NCI-H1436 treated with DMSO at 0.1 percent for 48 hours (cell line): ENCODE measurements at places on chromosomes 11 and 22.

GRCh38 chr11:107591378-107592230 is 657 bp downstream of the ELMOD1 start:
- no peak for DNase-seq

GRCh38 chr11:19351426-19351825 is 110.7 kb upstream of the E2F8 start:
- no peak for DNase-seq

DNA sequence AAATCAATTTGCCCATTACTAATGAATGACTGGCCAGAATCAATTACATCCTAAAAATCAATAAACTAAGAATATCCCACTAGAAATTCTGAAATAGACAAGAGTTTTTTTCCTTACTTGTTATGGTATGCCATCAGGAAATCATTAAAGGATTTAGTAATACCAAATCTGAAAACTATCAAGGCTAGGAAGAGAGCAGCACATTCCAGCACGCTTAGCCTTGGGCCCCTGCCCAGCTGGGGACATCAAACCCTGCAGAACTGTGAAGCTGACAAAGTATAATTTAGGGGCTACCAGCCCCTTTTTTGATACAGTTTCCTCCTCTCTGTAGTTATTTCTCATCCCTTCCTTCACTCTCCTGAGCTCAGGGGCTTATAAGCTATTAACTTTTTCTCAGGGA is 247.8 kb upstream of the ZC3H12C start:
- no peak for DNase-seq

DNA sequence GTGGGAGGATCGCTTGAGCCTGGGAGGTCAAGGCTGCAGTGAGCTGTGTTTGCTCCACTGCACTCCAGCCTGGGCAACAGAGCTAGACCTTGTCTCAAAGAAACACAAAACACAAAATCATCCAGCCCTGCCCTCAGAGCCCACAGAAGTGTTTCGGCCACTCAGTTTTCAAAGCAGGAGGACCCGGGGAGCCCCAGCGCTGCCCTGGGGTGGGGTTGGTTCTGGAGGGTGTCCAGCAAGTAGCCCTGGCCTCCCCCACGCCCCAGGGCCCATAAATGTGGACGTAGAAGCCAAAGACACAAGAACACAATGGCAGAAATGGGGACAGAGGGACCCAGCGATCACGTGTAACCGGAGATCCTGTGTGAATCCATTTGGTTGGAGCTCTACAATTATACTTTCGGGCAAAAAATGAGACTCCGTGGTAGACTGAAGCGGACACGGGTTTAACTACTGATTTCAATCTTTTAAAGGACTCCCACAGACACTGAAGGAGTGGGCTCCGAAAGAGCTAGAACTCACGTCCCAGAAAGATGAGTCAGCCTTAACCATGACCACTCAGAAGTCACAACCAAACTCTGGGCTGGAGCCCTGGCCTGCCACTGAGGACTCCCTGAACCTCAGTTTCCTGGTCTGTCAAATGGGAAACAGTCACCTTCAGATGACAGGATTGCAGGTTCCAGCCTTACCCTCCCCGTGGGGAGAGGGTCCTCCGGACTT is 9.0 kb upstream of the CYTH4 start:
- DNase-seq: no peak

DNA sequence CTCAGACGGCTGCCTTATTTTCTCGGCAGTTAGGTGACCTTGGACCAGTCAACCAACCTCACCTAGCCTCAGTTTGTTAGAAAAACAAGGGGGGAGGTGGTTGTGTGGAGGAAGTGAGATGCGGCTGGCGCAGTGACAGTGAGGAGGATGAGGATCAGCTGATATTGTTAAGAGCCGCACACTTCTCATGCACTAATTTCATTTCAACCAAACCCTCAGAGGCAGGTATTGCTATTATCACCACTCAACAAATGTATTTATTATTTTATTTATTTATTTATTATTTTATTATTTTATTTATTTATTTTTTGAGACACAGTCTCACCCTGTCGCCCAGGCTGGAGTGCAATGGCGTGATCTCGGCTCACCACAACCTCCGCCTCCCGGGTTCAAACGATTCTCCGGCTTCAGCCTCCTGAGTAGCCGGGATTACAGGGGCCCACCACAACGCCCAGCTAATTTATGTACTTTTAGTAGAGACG is 2.1 kb downstream of the LGALS1 start:
- no peak for DNase-seq

DNA sequence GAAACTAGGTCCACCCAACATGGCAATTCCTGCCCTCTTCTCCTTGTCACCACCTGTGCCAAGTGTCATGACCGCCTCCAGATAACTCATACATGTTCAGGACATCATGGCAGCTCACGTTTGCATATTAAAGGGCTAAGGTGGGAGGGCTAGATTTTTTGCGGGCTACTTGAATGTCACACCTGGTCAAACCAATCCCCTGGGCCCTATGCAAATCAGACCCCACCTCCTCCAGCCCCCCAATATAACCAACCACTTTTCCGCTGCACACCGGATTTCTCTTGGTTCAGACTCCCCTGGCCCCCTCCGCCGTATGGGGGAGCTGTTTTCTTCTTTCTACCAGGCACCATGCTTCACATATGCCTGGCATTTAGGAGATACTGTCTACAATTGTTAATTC is 12.6 kb downstream of the UPB1 start:
- no peak for DNase-seq

DNA sequence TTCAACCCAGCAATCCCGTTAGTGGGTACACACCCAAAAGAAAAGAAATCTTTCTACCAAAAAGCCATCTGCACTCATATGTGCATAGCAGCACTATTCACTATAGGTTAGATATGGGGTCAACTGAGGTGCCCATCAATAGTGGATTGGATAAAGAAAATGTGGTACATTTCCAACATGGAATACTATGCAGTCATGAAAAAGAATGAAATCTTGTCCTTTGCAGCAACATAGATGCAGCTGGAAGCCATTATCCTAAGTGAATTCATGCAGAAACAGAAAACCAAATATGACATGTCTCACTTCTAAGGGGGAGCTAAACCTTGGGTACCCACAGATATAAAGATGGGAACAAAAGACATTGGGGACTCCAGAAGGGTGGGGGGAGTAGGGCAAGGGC is 1.9 kb upstream of the ARHGAP8 start:
- no peak for DNase-seq

GRCh38 chr11:99020352-99021225 is at the start of gene CNTN5:
TSS of gene CNTN5 (plus strand) at chr11:99020949.
- no peak for DNase-seq

- no peak for DNase-seq
Observed at GRCh38 chr11:22491555-22492225, 133.9 kb downstream of the FANCF start.

DNA sequence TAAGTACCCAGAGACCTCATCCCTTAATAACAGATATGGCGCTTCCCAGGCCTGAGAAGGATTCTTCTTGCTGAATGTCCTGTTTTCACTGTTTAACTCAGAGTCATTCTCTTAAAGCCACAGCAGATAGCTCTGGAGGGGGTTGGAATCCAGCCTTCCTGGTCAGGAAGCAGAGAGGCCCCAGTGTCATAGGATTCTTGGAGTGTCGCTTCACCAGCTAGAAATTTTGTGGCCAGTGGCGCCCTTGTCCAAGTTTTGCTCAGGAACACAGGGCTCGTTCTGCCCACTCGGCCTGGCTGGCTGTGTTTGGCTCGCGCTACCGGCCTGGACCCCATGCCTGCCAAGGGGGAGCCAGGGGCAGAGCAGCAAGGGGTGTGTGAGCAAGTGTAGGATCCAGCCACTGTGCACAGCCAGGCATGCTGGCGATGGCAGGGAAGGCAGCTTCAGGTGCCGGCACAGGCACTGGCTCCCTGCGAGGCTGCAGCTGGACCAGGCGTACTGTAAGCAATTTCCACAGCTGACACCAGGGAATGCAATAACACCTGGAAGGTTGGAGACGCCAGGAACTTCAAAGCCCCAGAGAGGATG is 214.8 kb upstream of the SESN3 start:
- no peak for DNase-seq

DNA sequence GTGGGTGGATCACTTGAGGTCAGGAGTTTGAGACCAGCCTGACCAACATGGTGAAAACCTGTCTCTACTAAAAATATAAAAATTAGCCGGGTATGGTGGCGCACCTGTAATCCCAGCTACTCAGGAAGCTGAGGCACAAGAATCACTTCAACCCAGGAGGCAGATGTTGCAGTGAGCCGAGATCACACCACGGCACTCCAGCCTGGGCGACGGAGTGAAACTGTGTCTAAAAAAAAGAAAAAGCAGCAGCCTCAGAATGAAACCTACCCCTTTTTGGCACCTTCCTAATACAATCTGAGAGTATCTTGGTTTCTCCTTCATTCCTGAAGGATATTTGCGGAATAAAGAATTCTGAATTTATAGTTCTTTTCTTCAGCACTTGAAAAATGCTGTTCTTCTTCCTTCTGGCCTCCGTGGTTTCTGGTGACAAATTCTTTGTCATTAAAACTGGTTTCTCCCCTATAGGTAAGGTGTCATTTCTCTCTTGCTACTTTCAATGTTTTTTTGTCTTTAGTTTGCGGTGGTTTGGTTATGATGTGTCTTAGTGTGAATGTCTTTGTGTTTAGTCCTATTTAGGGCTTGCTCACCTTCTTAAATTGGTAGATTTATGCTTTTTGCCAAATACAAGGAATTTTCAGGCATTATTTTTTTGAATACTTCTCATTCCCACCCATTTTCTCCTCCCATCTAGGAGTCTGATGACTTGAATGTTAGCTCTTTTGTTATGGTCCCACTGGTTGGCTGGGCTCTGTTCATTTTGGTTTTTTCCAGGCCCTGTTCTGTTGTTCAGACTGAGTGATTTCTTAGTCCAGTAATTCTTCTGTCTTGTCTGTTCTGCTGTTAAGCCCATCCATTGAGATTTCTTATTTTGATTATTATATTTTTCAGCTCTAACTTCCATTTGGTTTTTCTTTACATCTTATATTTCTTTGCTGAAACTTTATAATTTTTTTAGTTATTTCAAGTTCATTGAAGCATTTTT is 15.4 kb downstream of the ASRGL1 start:
- no peak for DNase-seq

- no peak for DNase-seq
Observed at GRCh38 chr11:58609723-58610122, 12.7 kb upstream of the CNTF start.

DNA sequence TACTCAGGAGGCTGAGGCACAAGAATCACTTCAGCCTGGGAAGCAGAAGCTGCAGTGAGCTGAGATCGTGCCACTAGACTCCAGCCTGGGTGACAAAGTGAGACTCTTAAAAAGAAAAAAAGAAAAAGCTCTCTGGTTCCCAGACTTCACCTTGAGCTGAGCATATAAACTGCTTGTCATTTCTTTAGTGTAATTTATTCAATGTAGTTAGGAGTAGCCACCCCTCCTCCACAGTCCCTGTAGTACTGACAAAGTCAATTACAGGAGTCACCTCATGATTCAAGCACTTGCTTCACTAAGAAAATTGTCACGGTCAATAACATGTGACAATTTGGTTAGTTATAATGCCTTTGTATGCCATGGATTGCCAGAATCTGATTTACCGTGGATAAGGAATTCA is 7.2 kb downstream of the OR4D10 start:
- no peak for DNase-seq

GRCh38 chr22:19634226-19634975 is 79.9 kb upstream of the SEPTIN5 start:
- DNase-seq: no peak

- DNase-seq: no peak
Observed at GRCh38 chr11:33692013-33692504, 8.6 kb downstream of the C11orf91 start.

GRCh38 chr22:43227239-43227630 is 40.3 kb upstream of the TTLL12 start:
- DNase-seq: no peak

DNA sequence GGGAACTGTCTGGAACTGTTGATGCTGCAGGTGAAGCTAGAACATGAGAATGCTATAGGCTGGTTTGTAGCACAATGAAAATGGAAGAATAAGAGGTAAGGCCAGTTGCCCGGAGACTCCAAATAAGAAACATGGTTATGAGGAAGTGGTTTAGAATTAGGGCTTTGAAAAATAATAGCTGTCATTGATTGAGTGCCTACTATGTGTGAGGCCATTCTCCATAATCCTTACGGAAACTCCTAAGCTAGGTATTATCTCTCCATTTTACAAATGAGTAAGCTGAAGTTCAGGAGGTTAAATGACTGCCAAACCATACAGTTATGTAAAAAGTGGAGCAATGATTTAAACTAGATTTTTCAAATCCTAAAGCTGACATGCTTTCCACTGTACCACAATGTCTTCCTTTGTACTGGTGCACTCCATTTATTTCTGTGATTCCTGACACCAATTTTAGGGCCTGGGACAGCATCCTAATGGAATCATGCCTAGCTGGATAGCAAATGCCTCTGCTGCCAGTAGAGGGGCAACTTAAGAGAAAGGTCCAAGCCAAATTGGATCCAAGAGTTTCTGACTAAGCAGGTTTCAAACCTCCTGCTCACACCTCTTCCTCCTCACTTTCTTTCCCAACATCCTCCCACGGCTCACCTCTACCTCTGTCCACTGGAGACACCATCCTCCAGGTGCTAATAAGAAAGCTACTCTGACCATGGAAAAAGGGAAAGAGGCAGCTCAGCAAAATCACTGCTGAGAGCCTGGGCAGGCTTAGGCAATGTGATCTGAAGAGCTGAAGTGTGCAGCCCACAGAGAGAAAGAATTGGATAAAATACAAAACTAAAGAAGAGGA is 46.9 kb upstream of the PICALM start:
- no peak for DNase-seq

DNA sequence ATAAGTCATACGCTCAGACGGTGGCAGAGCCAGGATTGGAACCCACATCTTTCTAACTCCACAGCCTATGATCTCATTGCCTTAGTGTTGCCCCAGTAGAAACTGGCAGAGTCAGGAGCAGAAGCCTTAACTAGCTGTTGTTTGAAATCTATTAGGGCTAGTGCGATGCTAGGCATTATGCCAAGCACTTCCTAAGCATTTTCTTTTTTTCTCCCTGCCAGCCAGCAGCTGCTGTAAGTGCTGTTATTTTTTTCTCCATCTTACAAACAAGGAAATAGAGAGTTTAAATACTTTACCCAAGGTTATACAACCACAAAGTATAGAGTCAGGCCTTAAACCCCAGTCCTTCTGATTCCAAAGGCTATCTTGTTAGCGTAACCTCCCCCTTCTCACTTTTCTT is 161.0 kb upstream of the SORL1-AS1 start:
- DNase-seq: no peak

DNA sequence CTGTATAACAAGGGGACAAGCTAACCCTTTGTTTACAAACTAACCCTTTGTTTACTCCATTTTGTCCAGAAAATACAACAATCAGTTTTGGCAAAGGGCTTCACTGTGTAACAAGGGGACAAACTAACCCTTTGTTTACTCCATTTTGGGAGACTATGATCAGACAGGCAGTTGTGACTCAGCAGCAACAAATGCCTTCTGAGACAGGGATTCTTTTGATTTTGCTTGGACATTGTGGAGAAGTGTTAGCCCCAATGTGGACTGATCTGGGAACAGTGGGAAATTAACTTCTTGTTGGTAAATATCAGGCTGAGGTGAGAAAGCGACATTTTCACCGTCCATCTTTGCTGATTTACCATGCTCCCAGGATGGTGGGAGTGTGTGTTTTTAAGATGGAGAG is 983 bp downstream of the EHF start:
- no peak for DNase-seq

- DNase-seq: no peak
Observed at GRCh38 chr22:21917181-21917958, 35.3 kb downstream of the PPM1F start.

- DNase-seq: no peak
Observed at GRCh38 chr11:116928102-116928777, 90.8 kb upstream of the APOA1 start.
